ENCODE measurements at places on chromosomes 5 and 9.
A peak's percentile ranks its signal among the peaks of the same experiment; 100 is the strongest.

- DNase-seq, result no peak
Measured at GRCh38 chr5:127337876-127338275, 47.3 kb downstream of the MEGF10 start.

- DNase-seq, result no peak
Measured at GRCh38 chr9:127451608-127451857, 223 bp downstream of the LRSAM1 start.

DNA sequence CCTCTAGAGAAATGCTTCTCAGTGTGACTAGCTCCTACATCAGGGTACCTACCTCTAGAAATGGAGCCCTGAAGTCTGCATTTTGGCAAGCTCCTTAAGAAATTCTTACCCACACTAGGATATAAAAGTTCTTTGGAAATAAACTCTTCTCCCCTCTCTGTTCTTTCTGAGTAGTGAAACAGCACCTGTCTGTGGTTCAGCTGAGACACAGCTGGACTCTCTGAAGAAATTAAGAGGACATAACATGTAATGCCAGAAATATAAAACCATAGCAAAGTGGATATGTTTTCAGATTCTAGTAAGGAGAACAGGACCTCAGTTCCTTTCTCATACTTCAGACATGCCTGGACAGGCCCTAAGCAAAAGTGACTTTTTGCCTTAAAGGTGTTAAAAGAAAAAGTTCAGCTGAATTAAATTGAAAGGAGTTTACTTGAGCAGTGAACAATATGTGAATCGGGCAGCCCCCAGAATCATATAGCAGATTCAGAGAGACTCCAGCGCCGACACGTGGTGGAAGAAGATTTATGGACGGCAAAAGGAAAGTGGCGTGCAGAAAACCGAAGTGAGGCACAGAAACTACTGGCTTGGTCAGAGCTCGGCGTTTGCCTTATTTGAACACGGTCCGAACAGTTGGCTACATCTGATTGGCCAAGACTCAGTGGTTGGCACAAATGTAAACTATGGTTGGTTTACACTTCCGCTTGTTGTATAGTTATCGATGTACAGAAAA, 64.5 kb downstream of the PRKACG start:
- no peak for DNase-seq

GRCh38 chr9:34254966-34255825, 73.9 kb downstream of the KIF24 start:
- DNase-seq, result peak; percentile 76

- DNase-seq, result no peak
Measured at GRCh38 chr9:123952641-123953495, 22.9 kb upstream of the DENND1A start.

Data from ELR (cell line).